ENCODE measurements at places on chromosomes 2 and 18.

DNA sequence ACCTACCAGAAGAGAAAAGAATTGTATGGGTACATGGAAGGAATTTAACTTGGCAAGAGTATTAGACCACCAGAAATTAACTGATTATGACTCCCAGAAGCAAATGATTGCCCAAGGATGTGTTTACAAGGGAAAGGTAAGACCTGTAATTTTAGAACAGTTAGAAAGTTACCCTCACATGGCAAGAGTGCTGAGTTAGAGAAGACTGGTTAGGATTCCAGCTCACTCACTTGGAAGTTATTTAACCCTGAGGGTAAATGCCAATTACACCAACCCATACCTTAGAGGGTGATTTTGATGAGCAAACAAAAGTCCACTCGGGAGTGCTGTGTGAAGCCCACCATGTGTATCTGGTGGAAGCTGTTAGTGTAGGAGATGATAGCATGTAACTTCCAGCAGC lies 170.2 kb downstream of the TPGS2 start:
- DNase-seq = no peak

DNA sequence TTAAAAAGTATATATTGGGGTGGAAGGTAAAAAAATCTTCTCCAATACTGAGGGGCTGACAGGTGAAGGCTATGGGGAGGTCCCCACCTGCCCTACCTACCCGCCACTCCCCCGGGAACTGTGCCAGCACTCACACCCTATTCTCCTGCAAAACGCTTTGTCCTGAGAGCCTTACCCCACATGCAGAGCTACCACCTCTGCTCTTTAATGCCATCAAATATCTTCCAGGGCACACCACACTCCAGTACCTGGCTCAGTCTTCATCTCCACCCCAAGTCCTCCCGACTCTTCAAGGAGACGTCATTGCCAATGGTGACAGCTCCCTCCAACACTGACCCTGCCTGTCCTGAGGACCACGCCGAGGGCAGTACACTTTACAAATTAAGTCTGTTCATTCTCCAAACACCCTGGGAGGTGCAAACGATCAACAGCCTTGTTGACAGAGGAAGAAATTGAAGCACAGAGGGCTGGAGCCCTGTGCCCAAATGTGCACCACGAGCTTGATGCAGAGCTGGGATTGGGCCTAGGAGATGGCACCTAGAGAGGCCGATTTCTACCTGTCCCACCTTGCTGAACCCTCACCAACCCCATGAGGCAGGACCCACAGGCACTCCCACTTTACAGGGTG lies 6.0 kb upstream of the GPR55 start:
- no peak for DNase-seq

DNA sequence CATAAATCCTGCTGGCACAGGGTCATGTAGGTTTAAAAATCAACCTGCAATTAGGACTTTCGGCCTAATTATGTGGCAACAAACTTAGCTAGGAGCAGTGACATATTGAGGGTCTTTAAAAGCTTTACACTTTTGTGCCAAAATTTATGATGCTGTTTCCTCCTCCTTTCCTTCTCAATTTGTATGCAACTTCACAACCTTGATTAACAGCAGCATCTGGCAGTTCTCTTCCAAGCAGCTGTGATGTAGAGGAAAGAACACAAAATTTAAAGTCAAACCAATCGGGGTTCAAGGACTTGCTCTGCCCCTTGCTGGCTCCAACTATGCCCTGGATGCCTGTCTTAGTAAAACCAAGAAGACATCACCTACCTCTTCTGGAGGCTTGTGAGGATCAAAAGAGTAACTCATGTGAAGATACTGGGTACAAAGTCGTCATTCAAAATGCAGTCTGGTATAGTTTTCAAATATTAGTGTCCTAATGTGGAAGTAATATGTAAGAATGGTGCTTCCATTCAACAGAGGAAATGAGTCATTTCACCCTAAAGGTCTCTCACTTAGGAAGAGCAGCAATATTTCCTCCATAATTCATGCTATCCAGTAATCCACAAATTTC lies 94.7 kb downstream of the ANKRD44 start:
- DNase-seq = no peak

DNA sequence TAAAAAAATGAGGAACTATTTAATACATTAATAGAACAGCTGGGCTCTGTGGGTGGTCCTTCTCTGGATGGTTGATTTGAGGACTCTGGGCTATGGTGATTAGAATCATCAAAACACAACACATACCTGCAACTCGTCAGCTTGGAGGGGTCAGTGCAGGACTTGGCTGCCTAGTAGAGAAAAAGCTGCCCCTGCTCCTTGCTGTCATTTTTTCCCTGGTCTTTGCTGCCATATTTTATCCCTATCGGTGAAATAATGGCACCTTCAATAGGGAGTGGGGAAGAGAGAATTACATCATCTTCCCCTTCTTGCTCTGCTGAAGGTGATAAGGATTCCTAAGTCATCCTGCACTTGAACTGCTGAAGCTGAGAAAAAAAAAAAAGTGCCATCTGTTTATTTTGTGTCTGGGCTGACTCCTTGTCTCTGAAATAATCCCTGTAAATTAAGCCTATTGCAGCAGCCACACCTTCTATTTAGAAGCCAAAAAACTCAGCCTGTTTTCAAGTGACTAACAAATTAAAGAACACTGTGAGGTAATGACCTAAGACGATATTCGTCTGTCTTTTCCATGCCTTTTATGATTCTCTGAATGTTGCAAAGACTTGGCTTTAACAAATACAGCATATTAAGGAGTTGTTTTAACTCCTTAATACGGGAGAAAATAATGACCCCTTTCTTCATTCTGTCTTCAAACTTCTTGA lies 89.3 kb downstream of the ACVR1 start:
- peak; percentile 61 for DNase-seq

DNA sequence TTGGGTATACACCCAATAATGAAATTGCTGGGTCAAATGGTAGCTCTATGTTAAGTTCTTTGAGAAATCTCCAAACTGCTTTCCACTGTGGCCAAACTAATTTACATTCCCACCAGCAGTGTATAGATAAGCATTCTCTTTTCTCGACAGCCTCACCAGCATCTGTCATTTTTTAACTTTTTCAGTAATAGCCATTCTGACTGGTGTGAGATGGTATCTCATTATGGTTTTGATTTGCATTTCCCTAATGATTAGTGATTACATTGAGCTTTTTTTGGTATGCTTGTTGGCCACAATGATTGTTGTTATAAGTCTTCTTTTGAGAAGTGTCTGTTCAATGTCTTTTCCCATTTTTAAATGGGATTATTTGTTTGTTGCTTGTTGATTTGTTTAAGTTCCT lies 50.4 kb upstream of the EPAS1 start:
- DNase-seq = no peak

All from cerebellar cortex (tissue), 1 donor.